ENCODE measurements at places on chromosomes 11 and 22. TPM values are rescaled to one million over a fixed set of nuclear protein-coding genes. Genes with fewer than 3 reads are reported as not detected.

SLC16A8 gene
- under 0.01 TPM for total RNA-seq

DNA sequence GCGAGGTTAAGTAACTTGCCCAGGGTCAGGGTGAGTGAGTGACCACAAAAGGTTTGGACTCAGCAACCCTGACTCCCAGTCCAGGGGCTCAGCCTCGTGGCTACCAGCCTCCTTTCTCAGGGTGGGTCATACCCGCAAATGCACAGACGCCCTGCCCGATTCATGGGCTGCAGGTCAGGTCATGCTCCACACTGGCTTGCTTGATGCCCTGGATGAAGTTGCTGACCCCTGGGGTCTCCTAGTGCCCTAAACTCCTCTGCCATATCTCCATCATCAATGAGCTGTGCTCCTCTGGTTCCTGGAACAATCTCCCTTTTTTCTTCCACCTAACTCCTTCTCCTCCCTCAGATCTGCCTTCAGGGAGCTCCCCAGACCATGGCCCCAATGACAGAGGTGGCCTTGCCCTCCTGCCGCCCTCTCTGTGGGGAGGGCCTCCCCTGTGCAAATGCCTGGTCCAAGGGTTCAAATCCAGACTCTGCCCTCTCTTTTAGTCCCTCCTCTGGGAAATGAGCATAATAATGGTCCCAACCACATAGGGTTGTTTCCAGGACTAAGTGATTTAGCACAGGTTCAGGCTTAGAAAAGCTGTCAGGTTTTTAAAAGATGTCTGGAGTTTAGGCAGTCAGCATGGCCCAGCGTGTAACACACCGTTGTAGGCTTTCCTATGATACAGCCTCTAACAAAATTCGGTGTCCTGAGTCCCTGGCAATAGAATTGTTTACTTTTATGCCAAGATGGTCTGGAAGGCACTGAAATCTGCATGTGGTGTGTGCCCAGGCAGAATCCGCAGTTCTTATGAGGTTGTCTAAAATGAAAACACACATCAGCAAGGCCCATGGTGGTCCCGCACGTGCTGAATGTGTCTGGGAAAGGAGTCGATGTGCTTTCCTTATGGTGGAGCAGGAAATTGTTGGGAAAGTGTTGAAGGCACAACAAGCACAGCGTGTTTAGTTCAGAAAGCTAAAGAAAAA is 63.6 kb downstream of the CD82 start:
- no peak for DNase-seq

OR5P2 gene
- under 0.01 TPM for total RNA-seq

DNA sequence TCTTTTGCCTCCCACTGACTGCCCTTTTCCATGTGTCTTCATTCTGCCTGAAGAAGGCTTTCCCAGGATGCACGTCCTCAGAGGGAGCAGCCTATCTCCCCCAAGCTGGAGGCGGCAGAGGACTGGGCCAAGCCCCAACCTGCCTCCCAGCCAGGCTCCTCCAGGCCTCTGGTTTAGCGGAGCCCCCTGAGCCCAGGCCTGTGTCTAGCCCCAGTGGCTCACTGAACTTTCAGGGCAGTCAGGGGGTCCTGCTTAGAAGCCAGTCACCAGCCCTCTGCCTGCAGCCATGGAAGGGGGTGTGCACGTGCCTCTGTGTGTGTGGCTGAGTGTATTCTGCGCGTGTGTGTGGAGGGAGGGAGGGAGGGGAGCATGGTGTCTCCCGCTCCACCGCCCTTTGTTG is 10.4 kb upstream of the GRK2 start:
- no peak for DNase-seq

FAM111B gene
- total RNA-seq = 12.2 TPM

TRIM44 gene
- total RNA-seq = 20.3 TPM

DNA sequence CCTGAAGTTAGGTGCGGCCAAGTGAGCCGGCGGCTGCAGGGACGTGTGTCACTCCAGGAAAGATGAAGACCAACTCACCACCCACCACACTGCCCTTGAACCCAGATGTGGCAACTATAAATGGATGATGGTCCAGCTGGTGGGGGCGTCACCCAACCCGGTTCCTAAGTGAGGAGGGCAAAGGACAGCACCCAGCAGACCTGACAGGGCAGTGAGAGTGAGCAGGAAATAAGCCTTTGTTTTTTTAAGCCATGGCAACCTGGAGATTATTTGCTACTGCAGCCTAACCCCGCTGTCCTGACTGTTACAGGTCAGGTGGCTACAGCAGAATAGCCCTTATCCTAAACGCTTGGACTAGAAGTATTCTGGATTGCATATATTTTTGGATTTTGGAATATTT is 228.9 kb downstream of the CTTN start:
- DNase-seq = no peak

DNA sequence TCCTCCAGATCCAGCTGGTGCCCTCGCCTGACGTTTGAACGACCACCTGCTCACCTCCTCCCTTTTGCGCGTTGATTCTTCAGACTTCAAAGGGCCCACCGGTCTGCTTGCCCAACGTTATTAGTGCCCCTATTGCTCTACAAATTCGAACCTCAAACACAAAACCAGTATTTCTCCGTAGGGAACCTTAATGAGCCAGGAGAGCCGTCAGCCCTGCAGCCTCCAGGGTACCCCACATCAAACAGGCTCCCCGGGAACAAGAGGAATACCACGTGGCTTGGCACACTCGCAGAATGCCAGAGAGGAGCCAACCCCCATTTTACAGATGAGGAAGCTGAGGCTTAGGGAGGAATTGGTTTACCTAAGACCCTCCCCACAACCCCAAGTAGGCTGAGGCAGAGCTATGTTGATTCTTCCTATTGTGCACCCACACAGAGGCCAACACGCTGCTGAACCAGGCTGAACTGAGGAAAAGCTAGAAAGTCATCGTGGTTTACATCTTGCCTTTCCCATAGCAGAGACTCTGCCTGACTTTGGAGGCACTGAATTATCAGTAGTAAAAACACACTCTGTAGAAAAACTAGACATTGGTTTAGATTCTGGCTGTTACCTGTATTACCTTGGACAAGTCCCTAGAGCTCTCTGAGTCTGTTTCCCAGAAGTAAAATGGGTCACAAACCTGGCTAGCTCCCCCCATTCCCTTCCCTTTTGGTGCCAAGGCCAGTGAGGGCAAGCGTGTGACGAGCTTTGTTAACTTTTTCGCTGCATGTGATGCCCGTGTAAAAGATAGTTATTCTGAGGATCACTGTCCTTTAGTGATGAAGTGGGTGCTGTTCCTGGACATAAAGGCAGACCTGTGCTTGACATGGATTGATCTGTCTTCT is 764 bp downstream of the TKFC start:
- no peak for DNase-seq
